ENCODE measurements at places on chromosomes 1 and 21.

GRCh38 chr1:66227966-66228365 is 306.0 kb upstream of the SGIP1 start:
- no peak for DNase-seq

GRCh38 chr21:31266241-31266640 is 77.8 kb downstream of the TIAM1 start:
- DNase-seq, result no peak

DNA sequence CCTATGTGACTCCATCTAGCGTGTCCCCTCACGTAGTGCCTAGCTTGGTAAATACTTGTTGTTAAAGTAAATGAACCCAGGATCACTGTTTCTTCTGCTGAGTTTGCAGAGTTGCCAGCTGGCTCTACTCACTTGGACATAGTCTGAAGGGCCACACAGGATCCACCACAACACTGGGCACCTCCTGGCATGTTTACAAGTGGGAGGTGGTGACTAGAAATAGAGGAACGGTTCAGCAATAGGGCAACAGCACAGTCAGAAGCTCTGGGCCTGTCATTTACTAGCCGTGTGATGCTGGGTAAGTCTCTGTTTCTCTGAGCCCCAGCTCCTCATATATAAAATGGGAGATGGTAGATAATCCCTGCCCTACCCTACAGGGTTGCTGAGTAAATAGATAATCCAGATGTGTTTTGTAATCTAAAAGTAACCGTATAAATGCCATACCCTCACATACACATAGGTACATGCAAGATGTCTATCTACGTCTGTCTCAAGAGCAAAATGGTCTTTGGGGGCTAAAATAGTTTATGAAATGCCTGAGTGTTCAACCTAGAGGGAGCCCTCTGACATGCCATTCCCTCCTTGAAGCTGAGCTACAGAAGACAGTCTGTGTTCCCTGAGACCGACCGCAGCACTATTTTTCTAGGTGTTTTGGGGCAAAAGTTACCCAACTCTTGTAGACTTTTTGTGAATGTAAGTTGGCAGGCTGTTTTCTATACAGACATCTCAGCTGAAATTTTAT is 20.5 kb downstream of the RNF220 start:
- no peak for DNase-seq

DNA sequence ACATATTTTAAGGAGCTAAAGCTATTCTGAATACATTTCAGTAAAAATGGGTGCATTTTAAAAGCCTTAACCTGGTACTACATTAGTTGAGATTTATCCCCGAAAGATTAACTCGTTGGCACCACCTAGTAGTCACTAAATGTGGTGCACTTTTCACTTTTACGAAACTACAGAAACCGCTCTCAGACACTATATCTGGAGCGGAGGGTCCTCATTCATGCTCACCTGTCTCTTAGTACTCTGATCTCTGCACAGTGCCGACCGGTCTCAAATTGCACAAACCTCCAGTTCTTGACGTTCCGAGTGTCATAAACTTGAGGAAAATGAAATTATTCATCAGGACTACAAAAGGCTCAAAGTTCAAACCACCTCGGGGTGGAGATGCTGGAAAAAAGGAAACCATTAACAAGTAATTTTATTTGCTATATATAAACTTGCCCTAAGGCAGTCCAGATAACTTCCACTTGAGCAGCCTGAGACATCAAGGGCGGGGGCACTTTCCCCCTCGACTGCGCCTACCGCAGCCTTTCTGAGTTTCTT is 722 bp downstream of the LZIC start:
- DNase-seq, result peak; percentile 71

- no peak for DNase-seq
Observed at GRCh38 chr1:68331117-68331865, 99.0 kb upstream of the WLS start.

GRCh38 chr1:87091425-87091824 is 177.0 kb downstream of the HS2ST1 start:
- DNase-seq, result no peak

- no peak for DNase-seq
Observed at GRCh38 chr1:15876357-15877055, 29.0 kb downstream of the SPEN start.

DNA sequence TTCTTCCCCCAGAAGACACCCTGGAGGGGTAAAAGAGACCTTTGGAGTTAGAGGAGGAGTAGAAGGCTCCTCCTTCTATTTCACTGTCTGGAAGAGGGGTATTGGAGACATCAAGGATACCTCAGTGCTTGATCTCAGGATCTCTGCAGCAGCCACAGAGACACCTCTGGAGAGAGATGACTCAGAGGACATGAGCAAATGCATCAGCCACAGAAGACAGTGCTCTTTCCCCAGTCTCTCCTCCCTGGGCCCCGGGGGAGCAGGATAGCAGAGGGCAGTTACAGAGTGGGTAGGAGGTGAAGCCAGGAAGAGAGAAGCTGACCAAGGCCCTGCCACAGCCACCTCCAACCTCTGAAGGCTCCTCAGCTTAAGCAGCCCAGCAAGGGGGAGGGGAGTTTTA is 15.3 kb upstream of the TEDDM1 start:
- DNase-seq, result peak; percentile 45

GRCh38 chr1:41614818-41615217 is 130.3 kb upstream of the EDN2 start:
- no peak for DNase-seq

GRCh38 chr1:72281144-72281543 is 1.2 kb downstream of the NEGR1 start:
- DNase-seq, result no peak

- DNase-seq, result no peak
Observed at GRCh38 chr1:77348549-77348948, 66.7 kb downstream of the AK5 start.

DNA sequence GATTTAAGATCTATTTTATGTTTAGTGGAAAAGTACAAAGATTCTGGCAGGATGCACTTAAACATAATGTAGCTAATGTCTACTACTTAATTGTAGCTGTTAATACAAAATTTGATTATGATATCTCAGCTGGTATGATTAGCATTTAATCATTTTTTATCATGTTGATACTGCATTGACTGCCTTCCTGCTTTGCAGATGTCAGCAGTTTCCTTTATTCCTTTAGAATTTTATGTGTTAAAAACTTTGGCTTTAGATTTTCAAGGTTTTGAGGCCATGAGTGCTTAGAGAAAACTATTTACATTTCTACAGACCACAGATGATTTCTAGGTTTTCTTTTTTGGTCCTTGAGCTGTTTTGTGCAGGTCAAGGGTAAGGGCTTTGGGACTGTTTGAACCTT is 152.2 kb downstream of the ZNF326 start:
- DNase-seq, result no peak

- DNase-seq, result no peak
Observed at GRCh38 chr1:93681989-93682412, 364 bp upstream of the BCAR3 start.
